H7 (cell line): ENCODE measurements at places on chromosomes 5 and 9.

DNA sequence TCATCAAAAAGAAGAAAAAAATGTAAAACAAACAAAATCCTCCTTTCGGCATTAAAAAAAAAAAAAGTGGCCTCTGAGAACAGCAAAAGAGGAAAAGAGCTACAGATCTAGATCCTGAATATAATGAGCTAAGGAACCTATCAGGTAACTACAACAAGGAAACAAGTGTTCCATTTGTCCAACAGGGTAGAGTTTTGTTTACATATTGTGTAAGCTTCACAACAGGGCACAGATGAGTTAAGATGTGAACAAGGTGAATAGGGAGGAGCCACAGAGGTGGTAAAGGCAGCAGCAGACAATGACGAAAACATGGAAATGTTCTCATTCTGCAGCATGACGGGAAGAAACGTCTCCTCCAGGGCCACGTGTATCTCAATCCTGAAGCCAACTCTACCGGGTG is 14.4 kb downstream of the ELP1 start:
- no peak for DNase-seq

DNA sequence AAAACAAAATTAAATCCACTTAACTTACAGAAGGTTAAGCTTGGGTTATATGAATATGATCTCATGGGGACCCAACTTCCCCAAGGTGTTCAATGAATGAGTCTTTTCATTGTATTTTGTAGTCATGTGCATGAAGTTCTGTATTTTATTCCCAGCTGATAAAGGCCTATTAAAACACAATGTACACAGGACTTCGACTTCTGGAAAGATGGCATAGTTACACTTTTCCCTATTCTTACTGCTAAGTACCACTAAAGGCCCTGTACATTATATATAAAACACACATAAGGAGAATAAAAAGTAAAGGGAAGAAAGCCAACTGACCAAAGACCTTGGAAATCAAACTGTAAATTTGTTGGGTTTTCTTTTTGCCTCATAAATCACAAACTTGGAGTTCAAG is 222.4 kb downstream of the SAXO1 start:
- DNase-seq, result no peak

DNA sequence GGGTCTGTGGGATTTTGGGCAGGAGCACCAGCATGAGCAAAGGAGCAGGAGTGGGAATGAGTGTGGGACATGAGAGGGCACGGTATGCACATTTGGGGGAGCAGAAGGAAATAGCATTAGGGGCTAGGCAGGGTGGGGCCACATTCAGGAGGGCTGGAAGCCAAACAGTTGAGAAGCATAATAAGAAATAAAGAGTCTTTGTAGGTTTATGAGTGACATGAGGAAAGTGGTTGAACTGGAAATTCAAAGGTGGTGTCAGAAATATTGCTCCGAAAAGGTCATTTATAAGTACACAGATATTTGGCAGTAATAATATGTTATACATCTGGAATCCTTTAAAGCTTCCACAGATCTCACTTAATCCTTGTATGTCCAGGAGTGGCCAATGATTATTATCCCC is 26.4 kb downstream of the ARHGEF28 start:
- no peak for DNase-seq

GRCh38 chr5:67214707-67215447 is 18.3 kb upstream of the CD180 start:
- no peak for DNase-seq
